ENCODE measurements at places on chromosomes 1 and 21.

- no peak for DNase-seq
These were observed 60.0 kb downstream of the SLC66A1 start for GRCh38 chr1:19372136-19372514.

DNA sequence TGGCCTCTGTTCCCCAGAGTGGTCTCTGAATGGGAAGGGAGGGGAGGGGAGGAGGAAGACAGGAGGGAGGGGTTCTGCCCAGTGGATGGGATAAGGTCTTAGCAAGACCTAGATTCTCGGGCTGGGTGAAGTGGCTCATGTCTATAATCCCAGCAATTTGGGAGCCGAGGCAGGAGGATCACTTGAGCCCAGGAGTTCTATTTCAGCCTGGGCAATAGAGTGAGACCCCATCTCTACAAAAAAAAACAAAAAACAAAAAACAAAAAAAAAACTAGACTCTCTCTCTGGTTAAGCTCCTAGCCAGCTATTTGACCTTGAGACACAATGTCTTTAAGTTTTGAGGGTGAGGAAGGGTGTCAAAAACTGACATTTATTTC is 11.4 kb downstream of the UQCRHL start:
- DNase-seq: no peak

- DNase-seq: no peak
These were observed 40.6 kb upstream of the LYST start for GRCh38 chr1:235907187-235907896.

DNA sequence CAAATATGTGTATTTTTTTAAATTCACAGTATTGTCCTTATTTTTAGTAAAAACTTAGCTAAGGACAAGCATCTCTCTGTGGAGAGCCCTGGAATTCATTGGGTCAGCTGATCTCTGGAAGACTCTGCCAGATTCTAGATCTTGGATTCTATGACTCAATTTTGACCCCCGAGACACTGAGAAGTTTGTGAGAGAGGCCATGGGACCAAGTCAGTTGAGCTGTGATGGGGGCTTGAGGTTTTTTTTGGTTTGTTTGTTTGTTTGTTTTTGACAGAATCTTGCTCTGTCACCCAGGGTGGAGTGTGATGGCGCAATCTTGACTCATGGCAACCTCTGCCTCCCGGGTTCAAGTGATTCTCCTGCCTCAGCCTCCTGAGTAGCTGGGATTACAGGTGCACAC is 13.5 kb downstream of the SHISA4 start:
- DNase-seq: no peak

GRCh38 chr1:58155418-58156123 is 391.0 kb downstream of the OMA1 start:
- no peak for DNase-seq

DNA sequence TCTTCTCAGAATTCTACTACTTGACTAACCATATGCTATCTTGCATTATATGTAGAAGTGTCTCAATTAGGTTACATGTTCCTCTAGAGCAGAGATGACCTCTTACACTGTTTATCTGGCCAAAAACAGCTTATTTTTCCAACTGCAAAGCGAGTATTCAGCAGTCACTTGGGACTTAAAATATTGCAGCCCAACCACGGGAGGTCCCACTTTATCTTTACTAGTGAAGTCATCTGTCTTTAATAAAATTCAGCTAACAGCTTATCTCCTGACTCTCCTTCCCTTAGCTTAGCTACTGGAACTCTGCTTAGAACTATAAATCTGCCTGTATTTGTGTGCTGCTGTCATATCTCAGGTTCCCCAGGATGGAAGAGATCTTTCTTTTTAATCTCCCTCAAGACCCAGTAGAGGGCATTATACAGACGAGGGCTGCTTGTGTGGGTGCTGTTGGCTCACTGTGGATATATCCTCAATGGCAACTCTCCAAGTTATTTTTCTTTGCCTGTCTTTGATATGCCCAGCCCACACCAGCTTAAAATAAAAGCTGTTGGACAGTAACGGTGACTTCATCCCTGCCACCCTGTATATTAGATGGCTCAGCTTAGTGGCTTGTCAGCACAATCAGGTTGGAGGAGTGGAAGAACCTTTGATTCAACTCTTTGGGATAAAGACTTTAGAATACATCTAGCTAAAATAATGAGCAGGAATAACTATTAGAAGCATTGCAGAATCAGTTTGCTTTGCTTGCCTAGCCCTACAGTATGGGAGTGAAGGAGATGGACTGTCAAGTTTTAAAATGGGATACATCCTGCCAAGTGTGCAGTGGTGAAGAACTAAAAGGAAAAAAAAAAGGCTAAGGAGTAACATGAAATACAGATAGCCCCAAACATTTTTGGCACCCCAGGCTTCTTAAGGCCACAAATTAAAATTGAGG is 9.6 kb downstream of the ENSA start:
- no peak for DNase-seq

DNA sequence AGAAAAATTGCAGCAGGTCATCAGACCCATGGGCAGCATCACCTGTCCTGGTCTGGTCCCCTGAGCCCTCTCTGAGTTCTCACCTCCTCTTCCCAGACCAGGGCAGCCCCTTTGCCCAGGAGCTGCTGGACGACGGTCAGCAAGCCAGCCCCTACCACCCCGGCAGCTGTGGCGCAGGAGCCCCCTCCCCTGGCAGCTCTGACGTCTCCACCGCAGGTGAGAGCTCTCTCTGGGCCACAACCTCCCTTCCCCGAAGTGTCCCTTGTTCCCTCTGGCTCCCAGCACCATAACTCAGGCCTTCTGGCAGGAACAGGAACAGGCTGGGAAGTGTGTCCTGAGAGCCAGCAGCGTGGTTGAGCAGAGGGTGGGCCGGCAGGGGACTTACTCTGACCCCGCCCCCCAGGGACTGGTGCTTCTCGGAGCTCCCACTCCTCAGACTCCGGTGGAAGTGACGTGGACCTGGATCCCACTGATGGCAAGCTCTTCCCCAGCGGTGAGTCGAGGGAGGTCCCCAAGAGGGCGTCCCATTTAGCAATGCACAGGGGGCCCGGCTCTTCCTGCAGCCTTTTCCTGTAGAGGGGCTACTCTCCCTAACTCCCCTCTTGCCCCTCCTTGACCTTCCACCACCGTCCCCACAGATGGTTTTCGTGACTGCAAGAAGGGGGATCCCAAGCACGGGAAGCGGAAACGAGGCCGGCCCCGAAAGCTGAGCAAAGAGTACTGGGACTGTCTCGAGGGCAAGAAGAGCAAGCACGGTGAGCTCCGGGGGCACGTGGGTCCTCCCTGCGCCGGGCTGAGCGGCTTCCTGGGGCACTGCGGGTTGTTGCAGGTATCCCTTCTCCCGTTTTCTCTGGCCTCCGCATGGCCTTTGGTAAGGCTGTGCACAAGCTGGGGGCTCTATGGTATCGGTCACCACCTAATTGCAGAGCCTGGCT is 2.4 kb downstream of the ELF3 start:
- no peak for DNase-seq

DNA sequence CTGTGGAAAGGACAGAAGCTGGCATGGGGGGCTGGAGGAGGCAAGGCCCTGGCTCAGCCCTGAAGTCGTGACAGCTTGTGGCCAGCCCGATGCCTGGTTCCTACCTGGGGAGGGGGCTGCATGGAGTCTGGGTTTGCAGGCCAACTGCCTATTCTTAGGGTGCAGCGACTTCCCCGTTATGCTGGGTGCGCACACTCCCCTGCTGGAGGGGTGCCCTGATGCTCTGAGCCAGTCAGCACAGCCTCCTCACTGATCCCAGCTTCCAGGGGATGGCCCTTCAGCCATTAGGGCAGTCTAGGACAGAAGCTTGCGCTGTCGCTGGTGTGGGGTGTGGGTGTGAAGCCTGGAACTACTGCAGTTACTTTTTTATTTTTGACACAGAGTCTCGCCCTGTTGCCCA is 30.0 kb upstream of the SLC19A1 start:
- no peak for DNase-seq

DNA sequence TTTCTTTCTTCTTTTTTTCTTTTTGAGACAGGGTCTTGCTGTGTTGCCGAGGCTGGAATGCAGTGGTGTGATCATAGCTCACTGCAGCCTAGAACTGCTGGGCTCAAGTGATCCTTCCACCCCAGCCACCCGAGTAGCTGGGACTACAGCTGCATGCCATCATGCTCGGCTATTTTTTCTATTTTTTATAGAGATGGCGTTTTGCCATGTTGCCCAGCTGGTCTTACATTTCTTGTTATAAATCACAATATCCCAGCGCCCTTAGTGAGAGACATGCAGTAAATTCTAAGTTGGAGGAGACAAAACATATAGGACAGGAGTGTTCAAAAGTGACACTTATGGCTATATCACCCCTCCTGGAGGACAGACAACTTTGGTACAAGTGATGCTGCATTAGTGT is 31.3 kb upstream of the ACTN2 start:
- DNase-seq: no peak

DNA sequence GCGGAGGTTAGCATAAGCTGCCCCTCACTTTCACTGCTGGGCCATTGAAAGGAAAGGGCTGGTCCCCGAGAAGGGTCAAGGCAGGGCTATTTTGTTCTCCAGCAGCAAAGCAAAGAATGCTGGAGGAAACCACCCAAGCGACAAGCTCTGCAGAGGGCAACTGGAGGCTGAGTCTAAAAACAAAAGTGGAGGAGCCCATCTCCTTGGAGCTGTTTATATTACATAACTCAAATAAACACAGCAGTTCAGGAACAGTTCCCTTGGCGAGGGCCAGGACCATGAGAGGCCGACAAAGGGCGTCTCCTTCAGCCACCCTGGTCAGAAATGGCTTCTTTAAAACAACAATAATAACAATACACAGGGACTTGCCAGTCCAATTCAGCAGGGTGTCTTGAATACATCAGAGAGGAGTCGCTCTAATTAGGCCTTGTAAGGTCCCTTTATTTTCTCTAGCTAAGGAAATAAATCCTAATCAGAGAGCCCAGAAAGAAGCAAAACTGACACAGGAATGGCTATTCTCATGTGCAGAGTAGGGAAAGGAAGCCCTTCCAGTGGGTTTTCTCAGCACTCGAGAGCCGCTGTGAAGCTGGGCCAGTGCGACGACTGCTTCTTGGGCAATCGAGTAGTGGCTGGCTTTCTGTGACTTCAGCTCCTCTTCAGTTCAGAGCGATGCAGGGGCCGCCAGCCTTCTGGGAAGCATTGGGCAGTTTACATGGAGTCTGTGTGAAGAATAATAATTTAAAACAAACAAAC is 57.0 kb upstream of the TARBP1 start:
- no peak for DNase-seq

DNA sequence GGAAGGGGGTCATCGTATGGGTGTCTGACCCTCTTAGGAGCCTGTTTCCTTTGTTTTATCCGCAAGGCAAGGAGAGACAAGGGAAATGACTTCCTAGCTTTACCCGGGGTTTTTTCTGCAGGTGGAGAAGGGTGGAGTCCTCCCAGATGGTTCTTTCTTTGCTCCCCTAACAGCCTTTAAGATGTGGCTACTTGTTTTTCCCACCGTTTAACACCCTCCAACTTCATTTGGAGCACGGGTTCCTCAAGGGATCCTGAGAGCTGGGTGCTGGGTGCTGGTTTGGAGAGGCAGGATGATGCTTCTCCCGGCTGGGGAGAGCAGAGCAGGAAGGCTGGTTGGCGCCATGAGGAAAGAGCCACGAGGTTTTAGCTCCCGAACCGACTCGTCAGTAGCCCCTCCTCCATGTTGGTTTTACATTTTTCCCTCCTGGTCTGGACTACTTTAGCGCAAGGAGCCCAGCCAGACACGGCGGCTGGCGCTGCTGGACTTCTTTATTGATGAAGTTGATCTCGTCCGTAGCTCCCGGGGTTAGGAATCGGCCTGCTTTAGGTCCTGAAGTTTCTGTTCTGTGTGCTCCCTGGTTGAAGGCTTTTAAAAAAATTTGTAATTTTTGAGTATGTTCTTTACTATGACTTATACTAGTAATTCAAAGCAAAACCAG is 1.4 kb downstream of the UCK2 start:
- DNase-seq: no peak

DNA sequence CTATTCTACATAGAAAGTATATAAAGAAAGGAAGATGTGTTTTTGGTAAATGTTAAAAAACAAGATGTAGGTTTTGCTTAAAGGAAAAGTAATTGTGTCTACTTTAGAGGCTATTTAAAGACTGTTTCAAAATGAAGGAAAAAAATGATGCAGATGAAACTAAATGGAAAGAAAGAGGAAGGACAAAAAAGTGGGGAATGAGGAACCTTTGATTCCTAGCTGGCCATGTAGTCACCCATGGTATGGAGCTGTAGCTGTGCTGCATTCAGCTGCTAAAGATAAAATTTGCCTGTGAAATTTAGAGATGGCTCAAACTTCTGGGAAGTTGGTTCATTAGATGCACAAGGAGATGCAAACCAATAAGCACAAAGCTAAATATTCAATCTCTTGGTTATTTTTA is 86.8 kb upstream of the SERBP1 start:
- DNase-seq: no peak

DNA sequence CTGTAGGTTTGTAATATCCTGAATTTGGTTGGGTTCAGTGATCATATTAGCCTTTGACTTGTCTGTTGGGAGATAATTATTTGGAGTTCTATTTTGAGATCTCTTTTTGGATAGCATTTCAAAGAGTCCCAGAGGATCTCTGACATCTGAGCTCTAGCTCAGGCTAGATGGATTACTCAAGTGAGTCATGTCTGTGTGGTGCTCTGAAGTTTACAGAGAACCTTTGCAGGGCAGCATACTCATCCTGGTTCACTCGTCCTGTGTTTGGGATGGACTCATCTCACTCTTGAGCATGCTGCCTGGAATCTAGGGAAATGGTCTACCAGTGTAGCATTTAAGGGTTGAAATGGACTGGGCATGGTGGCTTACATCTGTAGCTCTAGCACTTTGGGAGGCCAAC is 29.4 kb upstream of the BMP8A start:
- no peak for DNase-seq

GRCh38 chr1:234924450-234925355 is 203.9 kb downstream of the TOMM20 start:
- no peak for DNase-seq

- no peak for DNase-seq
These were observed 19.0 kb downstream of the CYB5RL start for GRCh38 chr1:54180701-54181360.
